ENCODE measurements at places on chromosomes 7 and 10.

GRCh38 chr10:75460059-75460458, 28.6 kb downstream of the LRMDA start:
- no peak for DNase-seq

GRCh38 chr7:128270826-128271272, 29.8 kb downstream of the LEP start:
- no peak for DNase-seq

DNA sequence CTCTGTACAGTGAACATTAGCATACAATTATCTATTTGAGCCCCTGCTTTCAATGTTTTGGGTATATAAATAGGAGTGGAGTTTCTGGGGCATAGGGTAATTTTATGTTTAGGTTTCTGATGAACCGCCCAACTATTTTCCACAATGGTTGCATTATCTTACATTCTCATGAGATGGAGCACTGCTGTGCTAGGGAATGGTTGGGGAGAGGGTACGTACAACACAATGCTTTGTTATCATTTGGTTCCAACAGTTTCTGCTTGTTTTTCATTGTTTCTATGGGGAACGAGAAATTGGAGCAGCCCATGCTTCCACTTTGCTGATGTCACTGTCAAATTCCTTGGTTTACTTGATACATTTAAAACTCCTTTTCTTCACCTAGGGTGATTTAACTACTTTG, 1115.3 kb downstream of the REEP3 start:
- DNase-seq: no peak

GRCh38 chr10:77492368-77492994, 145.1 kb downstream of the KCNMA1 start:
- no peak for DNase-seq

DNA sequence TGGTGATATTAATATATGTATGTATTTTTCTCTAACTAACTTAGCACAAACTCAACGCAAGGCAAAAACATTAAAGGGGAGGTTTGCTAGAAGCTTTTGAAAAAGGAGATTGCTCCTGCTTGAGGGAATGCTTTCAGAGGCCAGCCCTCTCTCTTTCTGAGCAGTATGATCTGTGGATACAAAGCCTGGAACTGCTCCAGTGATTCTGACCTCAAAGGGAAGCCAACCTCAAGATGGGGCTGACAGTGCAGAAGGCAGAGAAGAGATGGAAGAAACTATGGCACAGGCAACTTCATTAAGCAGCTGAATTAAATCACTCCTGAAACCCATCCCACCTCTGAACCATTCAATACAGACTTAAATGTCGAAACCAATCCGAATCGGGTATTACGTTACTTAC, 102.4 kb downstream of the USP6NL start:
- no peak for DNase-seq

Data from T follicular helper cell (primary cell).